ENCODE measurements at places on chromosomes 1 and 21.

DNA sequence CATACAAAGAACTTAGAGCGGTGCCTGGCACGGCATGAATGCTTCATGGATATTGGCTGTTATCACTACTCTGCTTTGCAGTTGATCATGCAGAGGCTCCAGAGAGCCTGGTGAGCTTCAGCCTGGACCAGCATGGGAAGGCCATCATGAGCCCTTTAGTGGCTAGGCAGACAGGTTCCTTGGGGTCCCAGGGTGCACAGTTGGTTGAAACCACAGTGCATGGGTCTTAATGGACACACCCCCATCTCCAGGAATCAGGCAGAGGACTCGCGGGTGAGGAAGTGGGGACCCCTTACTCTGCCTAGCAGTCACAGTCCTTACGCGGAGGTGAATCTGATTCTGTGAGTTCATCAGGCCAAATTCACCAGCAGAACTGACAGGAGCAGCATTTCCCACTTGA lies 1.1 kb downstream of the GJB5 start:
- DNase-seq, result no peak

DNA sequence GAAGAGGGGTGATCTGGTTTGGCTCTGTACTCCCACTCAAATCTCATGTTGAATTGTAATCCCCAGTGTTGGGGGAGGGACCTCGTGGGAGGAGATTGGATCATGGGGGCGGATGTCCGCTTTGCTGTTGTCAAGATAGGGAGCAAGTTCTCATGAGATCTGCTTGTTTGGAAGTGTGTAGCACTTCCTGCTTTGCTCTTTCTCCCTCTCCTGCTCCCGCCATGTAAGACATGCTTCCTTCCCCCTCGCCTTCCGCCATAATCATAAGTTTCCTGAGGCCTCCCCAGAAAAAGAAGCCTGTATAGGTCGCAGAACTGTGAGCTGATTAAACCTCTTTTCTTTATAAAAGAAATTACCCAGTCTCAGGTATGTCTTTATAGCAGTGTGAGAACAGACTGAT lies 27.9 kb downstream of the MYOM3 start:
- no peak for DNase-seq

GRCh38 chr1:101043776-101044175 lies 18.2 kb upstream of the DPH5 start:
- peak; percentile 48 for DNase-seq

DNA sequence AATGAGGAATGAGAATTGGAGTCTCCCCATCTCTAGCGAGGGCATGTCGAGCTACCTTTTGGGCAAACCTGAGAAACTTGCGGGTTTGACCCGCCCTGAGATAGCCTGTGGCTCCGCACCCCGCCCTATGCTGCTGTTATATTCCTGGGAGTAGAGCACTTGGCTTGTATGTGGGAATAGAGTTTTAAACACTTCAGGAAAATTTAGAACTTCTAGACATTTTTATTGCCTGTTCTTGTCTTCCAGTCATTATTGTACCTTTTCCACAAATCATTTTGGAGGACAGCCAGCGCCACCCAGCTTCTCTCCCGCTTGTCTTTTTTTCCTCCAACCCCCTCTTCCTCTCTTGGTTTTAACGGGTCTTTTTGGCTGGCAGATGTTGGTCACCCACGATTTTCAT lies 738 bp downstream of the GNPAT start:
- peak; percentile 17 for DNase-seq

- no peak for DNase-seq
Observed at GRCh38 chr1:43274804-43275180, 5.0 kb downstream of the TMEM125 start.

DNA sequence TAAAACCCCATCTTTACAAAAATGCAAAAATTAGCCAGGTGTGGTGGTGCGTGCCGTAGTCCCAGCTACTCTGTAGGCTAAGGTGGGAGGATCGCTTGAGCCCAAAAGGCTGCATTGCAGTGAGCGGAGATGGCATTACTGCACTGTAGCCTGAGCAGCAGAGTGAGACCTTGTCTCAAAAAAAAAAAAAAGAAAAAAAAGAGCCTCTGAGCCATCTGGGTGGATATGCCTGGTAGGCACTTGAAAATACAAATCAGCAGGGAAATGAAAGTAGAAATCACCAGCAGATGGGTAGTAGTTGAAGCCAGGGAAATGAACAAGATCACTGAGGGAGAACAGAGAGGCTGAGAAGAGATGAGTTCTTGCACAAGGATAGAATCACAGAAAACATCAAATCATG lies 131.0 kb upstream of the HMCN1 start:
- no peak for DNase-seq

DNA sequence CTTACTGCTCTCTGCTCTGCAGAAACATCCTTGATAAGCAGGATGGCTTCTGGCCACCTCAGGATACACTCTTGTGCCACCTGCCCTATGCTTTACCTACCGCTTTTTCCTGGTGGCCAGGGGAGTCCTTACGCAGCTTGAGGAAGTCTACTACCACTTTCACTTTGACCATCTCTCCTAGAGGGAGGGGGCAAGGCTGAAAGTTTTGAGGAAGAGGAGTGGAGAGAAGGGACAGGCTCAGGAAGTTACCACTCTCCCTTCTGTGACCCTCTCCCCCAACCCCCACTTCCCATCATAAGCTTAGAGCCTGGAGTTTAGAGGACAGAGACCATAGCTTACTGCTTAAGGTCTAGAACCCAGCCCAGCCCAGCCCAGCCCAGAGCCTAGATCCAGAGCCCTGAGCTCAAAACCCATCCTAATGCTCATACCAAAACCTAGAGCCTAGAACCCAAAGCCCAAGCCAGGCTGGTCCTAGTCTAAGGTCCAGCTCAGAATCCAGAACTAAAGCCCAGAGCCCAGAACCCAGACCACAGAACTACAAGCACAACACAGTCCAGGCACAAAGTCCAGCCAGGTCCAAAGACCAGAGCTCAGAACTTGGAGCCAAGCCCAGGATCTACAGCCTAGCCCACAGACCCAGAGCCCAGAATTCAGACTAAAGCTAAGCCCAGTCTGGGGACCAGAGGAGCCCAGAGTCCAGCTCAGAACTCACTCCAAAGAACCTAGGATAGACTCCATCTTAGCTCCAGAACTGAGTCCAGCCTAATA lies 18.0 kb upstream of the MFSD2A start:
- no peak for DNase-seq

DNA sequence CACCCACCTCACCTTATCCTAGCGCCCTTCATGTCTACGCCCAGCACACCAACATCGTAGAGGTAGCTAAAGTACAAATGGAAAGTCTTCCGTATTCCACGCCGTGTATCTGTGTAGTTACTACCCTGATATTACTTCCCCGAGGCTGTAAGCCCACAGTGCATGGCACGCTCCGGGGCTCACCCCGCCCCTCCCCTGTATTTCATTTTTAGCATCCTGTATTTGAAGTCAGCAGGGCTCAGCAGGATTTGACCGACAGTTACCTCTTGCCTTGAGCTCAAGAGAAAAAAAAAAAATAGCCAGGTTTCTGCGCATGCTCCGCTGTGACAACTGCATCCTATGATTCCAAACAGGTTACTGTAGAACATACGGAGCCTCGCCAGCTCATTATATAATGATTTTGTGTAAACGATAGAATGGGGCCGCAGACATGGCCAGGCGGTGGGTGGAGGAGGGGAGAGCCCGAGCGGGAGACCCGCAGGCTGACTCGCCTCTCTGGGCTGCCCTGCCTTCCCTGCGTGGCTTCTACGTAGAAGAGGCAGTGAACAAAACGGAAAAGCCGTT lies 1.3 kb downstream of the ABCG1 start:
- no peak for DNase-seq

GRCh38 chr21:36854391-36854790 lies 112.1 kb downstream of the HLCS start:
- peak; percentile 44 for DNase-seq

GRCh38 chr21:39114871-39115575 lies 68.2 kb downstream of the PSMG1 start:
- peak; percentile 68 for DNase-seq

DNA sequence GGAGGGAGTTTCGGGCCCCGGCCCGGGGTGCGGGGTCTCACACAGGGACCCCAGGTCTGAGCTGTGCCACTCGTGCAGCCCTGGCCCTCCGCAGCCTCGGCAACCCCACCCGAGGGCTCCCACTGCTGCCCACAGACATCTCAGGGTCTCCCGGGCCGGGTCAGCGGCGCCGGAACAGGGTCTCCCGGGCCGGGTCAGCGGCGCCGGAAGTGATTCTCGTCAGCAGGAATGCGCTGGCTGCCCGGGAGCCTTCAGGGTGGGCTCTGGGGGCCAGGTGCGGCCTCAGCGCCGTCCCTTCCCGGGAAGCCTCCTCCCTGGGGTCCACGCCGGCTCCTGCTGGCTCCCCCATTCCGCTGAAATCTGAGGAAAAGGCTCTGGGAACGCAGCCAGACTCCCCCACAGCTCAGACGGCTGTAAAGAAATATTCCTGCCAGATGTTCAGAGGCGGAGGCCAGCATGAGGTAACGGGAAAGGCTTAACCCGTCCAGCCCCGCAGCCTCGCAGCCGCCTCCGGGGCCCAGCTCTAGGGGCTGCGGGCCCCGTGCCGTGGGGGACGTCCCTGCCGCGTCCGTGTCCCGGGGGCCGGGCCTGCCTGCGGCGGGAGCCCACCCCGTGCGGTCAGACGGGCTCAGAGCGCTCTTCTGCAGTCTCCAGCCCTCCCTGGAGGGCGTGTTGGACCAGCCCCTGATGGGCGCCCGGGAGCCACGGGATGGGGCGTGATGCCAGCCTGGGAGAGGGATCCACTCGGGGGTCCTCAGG lies 8.7 kb upstream of the COL6A1 start:
- DNase-seq, result peak; percentile 88

GRCh38 chr1:71128060-71128459 lies 47.2 kb upstream of the ZRANB2 start:
- DNase-seq, result no peak

- no peak for DNase-seq
Observed at GRCh38 chr1:245870698-245871097, 636.4 kb downstream of the SMYD3 start.

DNA sequence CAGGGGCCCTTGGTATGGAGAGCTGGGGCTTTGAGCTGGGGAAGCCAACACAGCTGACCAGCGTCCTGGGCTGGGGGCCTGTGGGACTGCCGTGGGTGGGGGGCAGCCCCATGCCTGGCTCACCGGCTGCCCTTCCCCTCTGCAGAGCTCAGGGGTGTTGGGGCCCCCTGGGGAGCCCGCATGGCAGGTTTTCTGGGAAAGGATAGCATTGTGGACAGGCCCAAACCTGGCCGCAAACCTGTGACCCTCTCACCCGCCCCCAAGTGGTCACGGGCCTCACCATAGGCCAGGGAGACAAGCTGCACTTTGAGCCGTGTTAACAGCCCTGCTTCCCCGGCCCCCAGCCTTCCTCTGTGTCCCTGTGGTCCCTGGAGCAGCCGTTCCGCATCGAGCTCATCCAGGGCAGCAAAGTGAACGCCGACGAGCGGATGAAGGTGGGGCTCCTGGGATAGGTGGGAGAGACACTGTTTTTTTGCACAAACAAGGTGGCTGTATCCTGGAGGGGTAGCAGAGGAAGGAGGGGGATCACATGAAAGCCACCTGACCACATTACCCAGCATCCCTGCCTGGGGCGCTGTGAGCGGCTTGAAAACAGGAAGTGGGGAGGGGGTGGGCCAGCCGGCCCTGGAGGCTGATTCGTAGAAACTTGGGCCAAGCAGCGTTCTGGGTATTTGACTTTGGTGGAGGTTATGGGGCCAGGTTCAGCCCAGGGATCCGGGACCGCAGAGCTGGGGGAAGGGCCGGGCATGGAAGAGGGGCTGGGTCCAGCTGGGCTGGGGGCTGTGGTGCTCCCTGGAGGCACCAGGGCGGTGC lies 65.9 kb downstream of the PIK3CD start:
- DNase-seq, result no peak

GRCh38 chr1:29669912-29670311 lies 433.6 kb downstream of the PTPRU start:
- DNase-seq, result no peak

DNA sequence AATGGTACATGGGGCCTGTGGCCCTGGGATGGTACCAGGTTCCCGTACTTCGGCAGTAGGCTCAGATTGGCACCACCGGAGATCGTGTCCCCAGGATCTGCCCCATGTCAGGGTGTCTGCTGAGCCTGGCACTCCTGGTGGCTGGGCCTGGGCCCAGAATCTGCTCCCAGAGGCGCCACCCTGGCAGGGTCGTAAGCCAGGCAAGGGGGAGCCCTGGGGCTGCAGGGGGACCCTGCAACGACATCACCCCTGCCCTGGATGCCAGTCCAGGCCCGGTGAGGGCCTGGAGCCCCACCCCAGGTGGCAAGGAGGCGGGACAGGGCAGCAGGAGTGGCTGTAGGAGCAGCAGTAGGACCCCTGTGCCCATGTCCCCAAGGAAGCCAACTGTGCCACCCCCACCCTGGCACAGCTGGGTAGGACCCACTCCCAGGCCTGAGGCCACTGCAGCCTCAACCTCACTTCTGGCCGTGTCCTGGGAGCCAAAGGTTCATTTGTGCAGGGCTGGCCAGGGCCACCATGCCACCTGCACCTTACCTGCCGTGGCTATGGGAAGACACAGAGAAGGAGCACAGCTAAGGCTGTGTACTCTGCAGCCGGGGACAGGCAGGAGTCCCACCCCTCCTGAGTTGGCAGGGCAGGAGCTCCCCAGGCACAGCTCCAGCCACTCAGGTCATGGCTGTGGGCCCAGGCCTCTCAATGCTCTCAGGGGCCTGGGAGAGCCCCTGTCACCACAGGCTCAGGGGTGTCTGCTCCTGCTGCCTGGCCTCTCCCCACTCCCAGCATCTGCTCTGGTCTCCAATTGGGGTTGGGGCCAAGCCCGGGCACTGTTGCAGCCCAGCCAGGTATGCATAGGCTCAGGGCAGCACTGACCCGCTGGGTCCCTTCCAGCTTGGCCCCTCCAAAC lies 141.7 kb downstream of the EIF4G3 start:
- DNase-seq, result no peak

DNA sequence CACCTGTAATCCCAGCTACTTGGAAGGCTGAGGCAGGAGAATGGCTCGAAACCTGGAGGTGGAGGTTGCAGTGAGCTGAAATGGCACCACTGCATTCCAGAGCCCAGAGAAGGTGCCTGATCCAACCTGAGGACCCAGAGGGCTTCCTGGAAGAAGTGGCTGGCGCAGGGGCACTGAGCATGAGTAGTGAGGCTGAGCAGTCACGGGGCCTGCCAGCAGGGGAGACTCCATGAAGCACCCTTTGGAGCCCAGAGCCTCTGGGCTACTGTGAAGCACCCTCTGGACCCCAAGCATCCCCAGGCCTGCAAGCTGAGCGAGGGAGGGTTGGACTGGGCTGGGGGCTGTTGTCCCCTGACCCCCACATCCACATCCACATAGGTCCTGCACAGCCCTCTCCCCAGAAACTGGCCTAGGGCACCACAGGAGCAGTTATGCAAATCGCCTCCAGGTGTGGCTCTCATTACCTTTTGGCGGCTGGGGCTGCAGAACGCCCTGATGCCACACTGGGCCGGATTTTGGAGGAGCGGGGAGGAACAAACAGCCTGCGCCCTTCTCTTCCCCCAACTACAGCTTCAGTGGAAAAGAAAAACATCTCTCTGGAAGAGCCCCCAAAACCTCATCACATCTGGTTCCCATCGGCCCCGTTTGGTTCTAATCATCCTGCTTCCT lies 78.2 kb upstream of the TARDBP start:
- DNase-seq, result no peak

DNA sequence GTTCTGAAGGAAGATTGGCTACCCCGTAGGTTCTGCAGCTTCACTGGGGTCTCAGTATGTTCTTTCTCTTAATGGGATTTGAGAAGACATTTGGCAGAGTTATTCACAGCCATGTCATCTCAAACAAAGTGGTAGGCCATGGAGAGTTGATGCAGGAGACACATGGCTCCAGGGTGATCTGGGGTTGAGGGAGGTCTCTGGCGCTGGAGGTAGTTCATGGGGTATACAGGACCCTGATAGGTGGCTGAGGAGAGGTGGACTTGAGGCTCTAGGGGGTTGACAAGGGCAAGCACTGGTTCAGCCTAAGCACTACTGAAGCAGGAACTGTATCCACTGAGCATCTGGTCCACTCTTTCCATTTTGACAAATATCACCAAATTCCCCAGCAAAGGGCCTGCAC lies 100.4 kb downstream of the C1orf94 start:
- DNase-seq, result no peak

All from HCEC 1CT (cell line).